Activated T-cell treated with anti-CD3 and anti-CD28 coated beads for 24 hours (primary cell): ENCODE measurements at places on chromosomes 2 and 18.

DNA sequence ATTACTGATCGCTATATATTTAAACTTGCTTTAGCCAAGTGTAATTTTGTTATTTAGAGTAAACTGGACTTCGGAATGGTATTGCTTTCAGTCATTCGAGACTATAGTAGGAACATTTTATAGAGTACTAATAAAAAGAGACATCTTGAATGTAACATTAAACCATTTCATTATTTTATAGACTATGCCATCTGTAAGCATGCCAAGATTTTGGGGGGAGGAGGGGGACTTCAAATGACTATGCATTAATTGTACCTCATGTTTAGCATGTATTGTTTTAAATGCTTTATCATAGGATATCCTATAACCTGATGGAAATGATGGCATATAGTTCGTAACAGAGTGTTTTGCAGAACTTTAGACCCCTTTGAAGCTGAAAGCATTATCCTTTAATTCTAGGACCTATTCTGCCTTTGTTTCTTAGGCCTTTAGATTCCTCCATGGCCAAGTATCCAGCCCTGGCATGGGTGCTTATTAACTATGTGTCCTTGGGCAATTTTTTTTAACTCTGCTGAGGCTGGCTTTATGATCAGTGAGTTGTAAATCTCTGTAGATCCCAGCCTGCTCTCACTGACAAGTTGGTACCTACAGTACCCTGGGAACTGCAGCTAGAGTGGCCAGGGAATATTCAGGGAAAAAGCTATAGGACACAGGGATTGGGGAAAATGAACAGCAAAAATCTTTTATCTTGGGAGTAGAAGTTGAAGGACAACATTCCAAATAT lies 93.4 kb downstream of the PARD3B start:
- no peak for DNase-seq

DNA sequence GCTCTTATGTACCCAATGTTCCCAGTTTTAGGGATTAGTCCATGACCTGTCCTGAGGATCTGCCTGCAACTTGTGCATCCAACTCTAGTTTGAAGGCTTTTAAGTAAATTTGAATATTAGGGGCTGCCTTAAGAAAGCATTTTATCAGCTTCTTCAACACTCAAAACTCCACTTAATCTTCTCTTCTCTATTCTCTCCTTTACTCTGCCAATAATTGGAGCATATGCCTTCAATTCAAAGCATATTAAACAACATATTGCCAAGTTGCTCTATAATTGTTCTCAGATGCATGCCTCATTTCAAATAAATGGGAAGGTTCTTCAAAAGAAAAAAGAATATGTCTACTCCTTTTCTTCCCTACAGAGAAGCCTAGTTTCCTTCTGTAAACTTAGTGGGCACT lies 84.8 kb upstream of the NCKAP5 start:
- DNase-seq: no peak

DNA sequence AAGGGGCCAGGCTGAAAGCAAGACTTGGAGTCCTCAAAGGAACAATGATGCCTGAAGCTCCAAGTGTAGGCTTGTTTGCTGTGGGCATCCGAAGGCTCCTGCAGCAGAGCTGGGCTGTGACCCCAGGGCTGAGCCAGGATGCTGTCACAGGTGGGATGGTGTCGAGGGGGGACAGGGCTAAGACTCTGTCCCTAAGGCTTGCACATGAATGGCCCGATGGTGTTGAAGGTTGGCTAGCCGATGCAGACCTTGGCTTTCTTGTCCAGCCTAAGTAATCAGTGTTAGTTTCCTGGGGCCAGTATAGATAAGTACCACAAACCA lies 251.0 kb downstream of the NDUFA10 start:
- no peak for DNase-seq

DNA sequence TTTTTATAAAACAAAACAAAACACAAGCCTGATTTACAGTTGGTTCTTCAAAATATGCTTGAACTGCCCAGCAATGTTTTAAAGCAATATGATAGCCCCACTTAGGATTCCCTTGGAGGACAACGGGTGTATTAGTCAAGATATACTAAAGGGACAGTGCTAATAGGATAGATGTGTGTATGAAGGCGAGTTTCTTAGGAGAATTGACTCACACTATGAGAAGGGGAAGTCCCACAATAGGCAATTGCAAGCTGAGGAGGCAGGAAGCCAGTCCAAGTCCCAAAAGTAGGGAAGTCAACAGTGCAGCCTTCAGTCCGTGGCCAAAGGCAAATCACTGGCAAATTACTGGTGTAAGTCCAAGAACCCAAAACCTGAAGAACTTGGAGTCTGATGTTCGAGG lies 167.9 kb downstream of the CBLN2 start:
- DNase-seq: no peak

GRCh38 chr2:69353360-69353759 lies 33.7 kb downstream of the GFPT1 start:
- no peak for DNase-seq

DNA sequence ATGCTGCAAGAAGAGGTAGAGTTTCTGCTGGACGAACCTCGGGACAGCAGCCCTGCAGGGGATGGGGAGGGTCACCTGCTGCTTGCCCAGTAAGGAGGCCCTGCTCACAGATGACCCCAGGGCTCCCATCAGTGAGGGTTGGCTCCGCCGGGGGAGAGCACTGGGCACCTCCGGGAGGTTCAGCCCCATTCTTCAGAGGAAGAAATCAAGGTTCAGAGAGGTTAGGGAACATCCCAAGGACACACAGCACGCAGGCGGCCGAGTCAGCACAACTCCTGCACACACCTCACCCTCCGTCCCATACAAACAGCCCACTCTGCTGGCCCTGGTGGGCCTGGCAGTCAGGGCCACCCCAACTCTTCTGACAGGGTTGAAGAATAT lies 11.7 kb upstream of the CCDC74B start:
- no peak for DNase-seq
